ENCODE measurements at places on chromosomes 4 and X.

DNA sequence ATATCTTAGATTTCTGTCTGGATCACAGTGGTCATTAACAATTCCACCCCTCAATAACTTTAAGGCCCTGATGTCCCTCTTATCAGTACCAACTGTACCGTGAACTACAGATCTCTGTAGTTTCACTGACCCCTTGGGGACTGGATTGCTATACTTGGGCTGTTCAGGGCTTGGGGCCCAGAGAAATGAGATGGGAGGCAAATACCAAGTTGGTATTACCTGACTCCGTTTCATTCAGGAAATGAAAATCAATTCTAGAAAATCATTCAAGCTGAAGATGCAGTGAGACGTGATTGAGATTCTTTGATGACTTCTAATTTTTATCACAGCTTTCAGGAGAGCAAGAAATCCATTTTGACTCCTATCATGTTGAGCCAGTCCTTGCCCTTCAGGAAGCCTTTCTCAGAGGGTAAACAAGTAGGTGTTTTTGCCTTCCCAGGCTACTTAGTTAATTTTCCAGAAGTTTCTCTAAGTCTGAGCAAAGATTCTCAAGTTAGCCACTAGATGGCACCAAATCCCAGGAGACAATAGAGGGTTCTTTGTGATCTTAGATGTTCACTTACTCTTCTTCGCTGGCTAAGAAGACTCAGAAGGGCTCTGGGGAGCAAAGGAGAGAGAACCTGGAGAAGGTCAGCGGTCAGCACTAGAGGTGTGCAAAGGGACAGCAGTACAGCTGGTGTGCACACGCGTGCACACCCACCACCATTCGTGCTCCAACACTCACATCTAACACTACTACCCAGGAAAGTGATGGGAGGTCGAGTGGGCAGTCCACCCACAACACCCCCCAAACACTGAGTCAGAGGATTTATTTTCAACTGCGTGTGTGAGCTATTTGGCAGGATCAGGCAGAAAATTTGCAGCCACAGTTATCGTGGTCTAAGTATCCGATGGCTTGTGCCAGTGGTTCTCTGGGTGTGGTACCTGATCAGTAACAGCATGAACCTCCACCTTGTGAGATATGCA lies 7.4 kb downstream of the HNRNPH2 start:
- no peak for DNase-seq

GRCh38 chr4:172553216-172553615 lies 615.4 kb upstream of the GALNT7 start:
- no peak for DNase-seq

DNA sequence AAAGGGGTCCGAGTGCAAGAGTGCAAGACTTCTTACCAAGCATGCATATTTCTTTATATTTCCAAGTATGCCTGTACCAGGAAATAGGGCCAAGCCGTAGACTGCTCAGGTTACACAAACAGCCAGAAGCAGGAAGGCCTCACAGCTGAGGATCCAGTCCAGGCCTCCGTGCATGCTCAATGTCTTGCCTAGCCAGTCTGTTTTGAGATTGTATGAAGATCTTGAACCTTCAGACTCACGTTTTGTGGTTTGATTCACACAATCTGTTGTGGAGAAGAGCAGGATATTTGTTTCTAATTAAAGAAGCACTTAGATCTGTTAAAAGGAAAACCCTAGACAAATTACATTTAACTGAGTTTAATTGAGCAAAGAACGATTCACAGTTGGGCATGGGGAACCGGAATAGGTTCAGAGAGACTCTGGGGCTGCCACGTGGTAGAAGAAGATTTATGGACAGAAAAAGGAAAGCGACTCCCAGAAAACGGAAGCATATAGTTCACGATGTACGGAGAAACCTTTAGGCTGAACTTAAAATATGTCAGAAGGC lies 1.2 kb downstream of the MGST2 start:
- DNase-seq = no peak

GRCh38 chr4:121182296-121182695 lies 18.2 kb upstream of the TNIP3 start:
- DNase-seq = no peak

- no peak for DNase-seq
Measured at GRCh38 chrX:113743069-113743468, 840.8 kb upstream of the HTR2C start.

DNA sequence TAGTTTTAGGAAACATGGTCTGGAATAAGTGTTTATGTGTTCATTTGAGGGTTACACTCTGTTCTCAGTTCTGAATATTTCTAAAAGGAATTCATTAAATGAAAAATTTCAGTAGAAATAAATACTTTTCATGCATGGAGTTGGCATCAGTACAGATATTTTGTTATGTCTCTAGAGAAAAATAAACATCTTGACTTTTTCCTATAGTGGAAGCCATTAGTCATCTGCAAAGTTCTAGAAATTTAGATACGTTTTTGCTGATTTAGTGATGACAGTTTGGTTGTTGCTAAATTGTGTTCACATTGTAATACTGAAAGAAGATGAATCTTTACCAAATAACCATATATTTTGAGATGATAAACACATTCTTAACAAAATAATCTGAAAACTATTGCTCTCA lies 268.2 kb upstream of the TEX13A start:
- no peak for DNase-seq

Measured in HCT116 (cell line).